ENCODE measurements at places on chromosomes 7 and 10.
A peak's percentile ranks its signal among the peaks of the same experiment; 100 is the strongest.

DNA sequence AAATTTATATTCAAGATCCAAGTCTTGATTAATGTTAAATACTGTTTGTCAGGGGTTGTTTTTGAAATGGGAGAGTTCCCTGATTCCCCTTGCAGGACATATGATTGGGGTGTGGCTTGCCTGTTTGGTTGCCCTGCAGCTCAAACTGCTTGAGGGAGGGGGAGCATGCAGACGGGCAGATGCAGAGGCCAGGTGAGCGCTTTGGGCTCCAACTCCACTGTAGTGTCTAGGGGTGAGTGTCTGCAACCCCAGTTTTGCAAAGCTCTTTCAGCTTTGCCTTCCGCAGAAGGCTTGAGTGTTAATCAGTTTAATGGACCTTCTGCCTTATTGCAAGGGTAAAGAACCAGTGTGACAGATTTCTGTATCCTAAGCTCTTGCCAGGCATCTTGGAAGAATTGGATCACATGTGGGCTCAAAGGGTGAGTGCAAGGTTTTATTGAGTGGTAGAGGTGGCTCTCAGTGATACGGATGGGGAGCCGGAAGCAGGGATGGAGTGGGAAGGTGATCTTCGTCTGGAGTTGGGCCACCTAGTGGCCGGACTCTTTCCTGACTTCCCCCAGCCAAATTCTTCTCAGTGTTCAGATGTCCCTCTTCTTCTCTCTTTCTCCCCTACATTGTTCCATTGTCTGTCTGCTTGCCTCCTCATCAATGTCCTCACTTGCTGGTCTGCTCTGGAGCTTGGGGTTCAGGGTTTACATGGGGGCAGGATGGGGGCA is 479.7 kb downstream of the ATRNL1 start:
- peak; percentile 13 for DNase-seq

- DNase-seq = no peak
Measured at GRCh38 chr10:96491303-96491702, 22.4 kb downstream of the TLL2 start.

DNA sequence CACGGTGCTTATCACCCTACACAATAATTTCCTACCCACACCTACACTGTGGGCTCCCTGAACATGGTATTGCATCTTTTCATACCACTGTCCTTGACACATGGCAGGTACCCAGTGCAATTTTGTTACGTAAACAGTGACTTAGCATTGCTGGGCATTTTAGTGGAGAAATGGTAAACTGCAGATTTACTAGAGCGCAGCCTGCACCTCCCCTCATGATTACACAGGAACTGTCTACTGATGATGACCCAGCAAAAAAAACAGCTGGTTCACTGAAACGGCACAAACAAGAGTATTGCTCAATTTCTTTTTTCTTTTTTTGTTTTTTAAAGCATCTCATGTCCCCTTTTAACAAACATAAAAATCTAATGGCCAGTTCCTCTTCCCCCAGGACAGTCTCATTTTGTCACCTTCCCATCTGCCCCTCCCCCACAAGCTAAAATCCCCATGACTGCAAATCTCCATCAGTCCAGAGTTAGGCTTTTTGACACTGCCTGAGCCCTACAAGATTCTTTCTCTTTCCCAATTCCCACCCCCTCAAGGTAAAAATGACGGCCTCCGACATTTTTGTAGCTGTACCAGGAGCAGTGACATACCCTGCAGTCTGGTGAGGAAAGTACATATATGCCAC is 2.8 kb downstream of the ZNF746 start:
- DNase-seq = peak; percentile 66

- DNase-seq = no peak
Measured at GRCh38 chr10:74365109-74365508, 214.1 kb downstream of the ADK start.

GRCh38 chr7:130712416-130712815 is 21.6 kb downstream of the KLF14 start:
- DNase-seq = no peak

GRCh38 chr7:45575501-45576248 is 1.5 kb downstream of the ADCY1 start:
- DNase-seq = no peak

- no peak for DNase-seq
Measured at GRCh38 chr10:15290150-15290549, 80.9 kb downstream of the FAM171A1 start.

GRCh38 chr7:107594961-107595737 is 15.1 kb downstream of the BCAP29 start:
- no peak for DNase-seq

- DNase-seq = no peak
Measured at GRCh38 chr7:12211711-12212485, 804 bp downstream of the TMEM106B start.

DNA sequence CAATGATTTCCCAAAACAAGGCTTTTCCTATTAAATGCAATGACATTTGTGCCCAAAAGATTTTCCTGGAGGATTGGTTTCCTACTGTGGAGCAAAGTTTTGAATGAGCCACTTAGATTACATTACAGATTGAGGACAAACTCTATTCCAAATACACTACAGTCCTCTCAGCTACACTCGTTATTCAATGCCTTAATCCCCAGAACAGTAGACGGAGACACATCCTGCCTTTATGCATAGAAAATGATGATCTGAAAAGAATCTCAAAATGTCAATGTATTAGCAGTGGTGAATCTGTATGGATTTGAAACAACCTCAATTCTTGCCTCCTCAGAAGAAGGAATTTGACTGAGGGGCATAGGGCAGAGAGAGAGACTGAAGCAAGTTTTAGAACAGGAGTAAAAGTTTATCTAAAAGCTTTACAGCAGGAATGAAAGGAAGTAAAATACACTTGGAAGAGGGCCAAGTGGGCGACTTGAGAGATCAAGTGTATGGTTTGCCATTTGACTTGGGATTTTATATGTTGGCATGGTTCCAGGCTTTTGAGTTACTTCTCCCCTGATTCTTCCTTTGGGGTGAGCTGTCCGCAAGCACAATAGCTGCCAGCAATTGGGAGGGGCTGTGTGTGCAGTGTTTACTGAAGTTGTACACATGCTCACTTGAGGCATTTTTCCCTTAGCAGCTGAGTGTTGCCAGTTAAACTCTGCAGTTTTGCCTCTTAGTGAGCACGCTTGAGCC is 891.9 kb upstream of the MBL2 start:
- DNase-seq = no peak

DNA sequence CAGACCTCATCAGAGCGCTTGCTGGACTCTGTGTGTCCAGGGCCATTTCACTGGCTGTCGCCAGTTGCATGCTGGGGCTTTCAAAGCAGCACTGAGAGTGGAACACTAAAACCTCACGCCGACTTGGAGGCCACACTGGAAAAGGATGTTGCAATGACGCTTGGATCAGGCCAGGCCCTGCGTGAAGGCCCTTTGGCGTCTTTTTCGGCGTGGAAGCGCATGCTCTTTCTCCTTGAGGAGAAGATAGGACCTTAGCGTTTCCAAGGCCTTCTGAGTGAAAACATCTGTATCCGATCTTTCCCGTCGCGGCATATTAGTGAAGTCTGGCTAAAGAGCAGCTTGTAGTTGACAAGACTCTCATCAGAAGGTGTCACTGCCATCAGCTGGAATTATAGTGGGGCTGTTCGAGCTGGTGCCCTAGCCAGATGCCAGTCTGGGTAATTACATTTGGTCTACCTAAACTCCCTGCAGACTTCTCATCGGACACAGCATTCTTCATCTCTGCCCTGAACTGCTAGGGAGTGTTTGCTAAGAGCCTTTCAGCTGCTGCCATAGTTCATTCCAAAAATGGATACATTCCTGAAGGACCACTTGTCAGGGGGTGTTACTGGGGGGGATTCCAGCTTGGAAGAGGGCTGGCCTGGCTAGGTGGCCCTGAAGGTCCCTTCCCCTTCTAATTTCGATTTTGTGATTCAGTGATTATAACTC is 167.7 kb upstream of the TCF7L2 start:
- DNase-seq = no peak

- DNase-seq = no peak
Measured at GRCh38 chr7:108294595-108294994, 161.6 kb downstream of the NRCAM start.

Measured in A549 (cell line).